ENCODE measurements at places on chromosomes 7 and 10.

GRCh38 chr10:21624951-21625350 lies 90.9 kb downstream of the MLLT10 start:
- DNase-seq: no peak

DNA sequence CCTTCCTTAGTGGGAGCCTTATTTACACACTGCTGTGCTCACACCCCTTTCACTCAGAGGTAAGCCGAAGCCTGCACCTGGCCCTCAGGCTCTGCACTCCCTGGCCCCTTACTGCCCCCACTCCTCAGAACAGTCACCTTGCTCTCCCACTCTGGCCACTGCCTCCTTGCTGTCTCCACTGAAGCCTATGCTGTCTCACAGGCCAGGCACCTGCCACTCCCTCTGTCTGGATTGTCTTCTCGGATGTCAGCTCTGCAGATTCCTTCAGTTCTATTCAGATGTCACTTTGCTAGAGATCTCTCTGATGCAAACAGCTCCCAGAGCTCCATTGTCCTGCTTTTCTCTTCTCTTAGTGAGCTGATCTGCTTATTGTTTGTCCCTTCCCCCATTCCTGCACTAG lies 390.7 kb downstream of the DPP6 start:
- DNase-seq: no peak

DNA sequence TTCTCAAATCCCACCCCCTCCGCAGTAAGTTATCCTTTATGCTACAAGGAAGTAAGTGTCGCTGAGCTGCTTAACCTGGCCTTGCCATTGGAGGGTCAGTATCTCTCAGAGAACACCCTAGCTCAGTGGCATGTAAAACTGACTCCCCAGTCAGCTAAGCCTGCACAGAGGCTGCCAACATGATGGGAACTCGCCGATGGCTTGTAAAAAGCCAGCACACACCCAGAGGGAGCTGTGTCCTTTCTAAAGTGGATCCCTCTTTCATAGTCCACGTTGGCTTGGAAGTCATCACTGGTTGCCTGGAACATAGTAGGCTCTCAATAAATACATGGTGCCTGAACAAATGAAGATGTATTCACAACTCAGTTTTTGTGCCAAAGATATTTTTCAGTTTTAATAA lies 249.1 kb upstream of the YAE1 start:
- DNase-seq: no peak

DNA sequence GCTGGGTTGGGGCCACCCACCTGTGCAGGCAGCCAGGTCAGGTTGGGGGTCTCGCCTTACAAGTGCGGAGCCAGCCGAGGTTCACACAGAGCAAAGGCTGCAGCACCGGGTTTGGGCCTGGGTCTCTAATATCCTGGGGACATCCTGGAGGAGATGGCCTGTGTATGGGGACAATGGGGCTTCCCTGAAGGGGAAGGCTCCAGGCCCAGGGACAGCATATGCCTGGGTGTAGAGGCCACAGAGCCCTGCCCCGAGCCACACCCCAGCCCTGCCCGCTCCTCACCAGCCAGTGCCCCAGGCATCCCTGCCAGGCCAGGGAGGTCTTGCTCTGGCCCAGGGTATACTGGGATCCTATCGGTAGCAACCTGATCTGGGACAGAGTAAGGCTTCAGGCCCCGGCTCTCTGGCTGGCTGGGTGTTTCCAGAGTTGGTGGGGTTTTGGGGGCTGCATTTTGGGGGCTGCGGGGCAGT lies 9.1 kb downstream of the TTYH3 start:
- DNase-seq: no peak

GRCh38 chr7:641269-641671 lies 85.2 kb upstream of the DNAAF5 start:
- DNase-seq: no peak

GRCh38 chr7:115352375-115352774 lies 430.5 kb downstream of the MDFIC start:
- DNase-seq: no peak

DNA sequence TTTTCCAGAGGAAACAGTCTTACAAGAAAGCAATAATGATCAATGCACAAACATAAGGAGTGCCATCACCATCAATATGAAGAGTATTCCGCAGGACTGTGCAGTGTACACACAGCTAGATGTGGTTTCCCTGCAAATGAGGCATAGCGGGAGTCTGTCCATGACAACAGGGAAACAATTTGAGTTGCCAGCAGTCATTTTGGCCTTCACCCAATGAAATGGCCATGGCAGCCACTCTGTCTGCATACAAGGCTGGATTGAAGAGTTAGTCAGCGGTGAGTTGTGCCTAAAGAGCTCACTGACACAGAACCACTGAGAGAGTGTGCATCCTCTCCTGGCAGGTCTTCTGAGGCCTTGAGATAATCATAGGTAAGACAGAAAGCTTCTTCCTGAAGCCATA lies 303.3 kb downstream of the IPMK start:
- peak; percentile 38 for DNase-seq

DNA sequence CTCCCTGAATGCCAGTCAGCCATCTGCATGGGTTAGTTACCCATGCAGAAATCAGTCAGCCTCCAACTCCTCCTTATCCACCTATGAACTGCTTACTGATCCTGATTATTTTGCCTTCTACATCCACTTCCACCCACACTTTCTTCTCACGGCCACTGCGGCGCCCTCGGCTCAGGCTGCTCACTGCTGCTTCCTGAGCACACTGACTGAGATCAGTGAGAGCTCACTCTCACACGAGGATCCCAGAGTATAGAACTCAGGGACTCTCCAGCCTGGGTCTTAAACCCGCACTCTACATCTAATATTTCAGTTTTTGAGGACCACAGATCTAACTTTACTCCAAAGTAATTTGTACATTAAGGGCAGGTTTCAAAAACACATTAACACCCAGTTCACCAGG lies 64.4 kb downstream of the GRB10 start:
- no peak for DNase-seq

- no peak for DNase-seq
Observed at GRCh38 chr7:83934118-83934734, 260.4 kb downstream of the SEMA3A start.

DNA sequence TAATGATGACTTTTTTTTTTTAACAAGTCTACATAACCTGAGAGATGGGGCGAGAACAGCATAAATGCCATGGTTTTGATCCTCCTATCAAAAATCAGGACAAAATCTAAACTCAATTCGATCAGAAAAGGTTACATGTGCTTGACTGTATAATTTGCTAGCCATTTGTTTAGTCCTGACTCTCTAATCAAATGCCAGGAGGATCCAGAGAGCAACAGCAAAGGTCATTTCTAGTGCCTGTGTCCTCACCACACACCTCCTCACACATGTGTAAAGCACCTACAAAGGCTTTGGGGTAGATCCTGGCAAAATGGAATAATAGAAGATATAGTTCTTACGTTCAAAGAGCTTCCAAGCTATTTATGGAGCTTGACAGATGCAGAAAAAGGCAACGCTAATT lies 11.0 kb upstream of the FAS start:
- no peak for DNase-seq
